ENCODE measurements at places on chromosomes 13 and 19.

DNA sequence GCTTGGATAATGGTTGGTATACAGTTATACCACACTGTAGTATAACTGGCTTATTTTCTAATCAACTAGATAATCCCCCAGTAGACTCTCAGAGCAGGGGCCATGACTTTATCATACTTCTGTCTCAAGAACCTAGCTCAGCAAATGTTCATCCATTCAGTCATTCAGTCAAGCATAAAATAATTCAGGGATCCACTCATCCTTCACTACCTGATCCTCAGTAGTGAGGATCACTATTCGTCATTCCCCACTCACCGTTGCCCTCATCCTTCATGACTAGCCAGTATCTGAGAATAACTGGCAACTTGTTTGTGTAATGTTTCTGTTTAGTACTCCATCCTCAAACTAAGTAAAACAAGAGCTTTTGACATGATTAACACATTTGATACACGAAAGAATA lies 77.6 kb downstream of the TSC22D1 start:
- no peak for DNase-seq

GRCh38 chr19:53537121-53537520 lies 824 bp upstream of the ZNF331 start:
- DNase-seq = no peak

- DNase-seq = no peak
Observed at GRCh38 chr13:106098778-106099177, 436.7 kb downstream of the EFNB2 start.

GRCh38 chr13:114013952-114014629 lies 40.2 kb upstream of the C13orf46 start:
- no peak for DNase-seq

- no peak for DNase-seq
Observed at GRCh38 chr19:39915101-39915847, 19.2 kb downstream of the FCGBP start.
